Mucosa of gallbladder (tissue), 1 donor: ENCODE measurements at places on chromosomes 12 and 14. TPM values are rescaled to one million over a fixed set of nuclear protein-coding genes. Genes with fewer than 3 reads are reported as not detected.

DNA sequence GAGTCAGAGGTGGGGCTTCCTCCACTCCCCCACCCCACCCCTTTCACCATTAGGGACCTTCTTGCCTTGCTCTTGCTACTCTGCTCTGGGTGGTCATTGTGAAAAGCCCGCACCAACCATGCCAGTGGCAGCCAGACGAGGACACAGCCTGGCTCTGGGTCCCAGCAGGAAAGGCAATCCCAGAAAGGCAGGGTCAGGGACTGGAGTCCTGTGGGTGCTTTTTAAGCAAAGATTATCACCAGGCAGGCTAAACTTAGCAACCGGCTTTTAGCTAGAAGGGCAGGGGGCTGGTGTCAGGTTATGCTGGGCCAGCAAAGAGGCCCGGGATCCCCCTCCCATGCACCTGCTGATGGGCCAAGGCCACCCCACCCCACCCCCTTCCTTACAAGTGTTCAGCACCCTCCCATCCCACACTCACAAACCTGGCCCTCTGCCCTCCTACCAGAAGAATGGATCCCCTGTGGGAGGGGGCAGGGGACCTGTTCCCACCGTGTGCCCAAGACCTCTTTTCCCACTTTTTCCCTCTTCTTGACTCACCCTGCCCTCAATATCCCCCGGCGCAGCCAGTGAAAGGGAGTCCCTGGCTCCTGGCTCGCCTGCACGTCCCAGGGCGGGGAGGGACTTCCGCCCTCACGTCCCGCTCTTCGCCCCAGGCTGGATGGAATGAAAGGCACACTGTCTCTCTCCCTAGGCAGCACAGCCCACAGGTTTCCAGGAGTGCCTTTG is 1.2 kb upstream of the GAPDH start:
- DNase-seq = peak; percentile 65

Gene RPL10L
- total RNA-seq = not detected

DNA sequence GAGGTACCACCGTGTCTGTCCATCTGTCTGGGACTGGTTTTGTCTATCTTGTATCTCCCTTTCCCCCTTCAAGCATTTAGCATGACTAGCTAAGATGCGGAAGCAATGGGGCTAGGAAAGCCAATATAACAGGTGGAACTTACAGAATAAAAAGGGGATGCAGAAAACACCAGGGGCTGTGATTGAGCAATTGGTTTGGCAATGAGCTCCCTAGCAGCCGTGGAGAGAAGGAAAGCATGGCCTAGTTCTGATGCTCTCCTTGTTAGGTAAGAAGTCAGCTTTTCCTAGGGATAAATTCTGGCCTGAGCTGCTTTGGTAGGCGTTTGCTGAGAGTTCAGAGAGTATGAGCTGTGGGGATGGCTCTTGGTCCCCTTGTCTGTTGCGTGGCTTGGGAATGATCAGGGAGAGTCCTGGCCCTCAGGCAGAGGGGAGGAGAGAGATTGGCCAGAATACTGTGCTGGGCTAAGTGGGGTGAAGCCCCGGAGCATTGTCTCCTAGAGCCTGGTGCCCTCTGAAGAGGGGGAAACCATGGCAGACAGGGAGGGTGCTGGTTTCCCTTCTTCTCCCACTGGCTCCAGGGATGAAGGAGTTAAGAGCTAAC is 7.1 kb downstream of the SETD1B start:
- DNase-seq = no peak

GRCh38 chr12:92561543-92561899 is 141.3 kb upstream of the PLEKHG7 start:
- peak; percentile 84 for DNase-seq

DNA sequence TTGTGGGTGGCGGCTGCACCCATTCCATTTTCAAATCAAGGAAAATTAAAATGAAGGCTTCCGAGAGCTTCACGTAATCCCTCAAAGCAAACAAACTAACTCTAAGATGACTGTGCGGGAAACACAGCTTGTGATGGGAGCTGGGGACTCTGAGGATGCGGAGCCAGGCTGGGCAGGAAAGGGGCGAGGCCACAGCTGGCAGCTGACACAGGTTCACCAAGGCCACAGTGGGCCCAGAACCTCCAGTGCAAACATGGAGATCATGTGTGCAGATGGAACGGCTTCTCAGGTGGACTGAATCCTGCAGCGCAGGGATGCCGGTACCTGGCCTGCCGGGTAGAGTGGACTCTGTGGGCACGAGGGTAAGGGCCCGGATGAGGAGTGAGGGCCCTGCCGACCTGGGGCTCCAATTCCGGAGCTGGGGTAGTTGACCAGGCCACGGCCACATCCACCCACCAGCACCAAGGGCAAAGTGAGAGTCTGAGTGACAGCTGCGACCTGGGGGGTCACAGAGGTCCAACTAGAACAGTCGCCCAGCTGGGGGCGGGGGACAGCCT is 19.2 kb upstream of the BTBD6 start:
- DNase-seq = no peak

DNA sequence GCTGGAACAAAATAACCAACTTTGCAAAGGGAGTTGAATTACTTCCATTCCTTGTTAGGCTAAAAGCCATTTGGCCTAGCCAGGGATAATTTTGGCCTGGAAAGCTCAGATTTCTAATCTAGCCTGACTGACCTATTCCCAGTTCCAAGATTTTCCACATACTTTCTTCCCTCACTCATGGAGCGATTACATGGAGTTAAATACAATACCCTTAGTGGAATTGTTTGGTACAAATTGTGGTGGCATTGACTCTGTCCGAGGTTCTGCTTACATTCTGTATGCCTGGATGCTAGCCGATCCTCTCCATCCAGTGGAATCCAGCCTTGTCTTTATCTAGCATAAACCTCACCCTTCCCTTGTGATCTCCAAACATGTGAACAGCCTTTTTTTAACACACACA is 965.1 kb downstream of the DIO2 start:
- DNase-seq = no peak

Gene BEST3
- 0.46 TPM for total RNA-seq

GRCh38 chr14:97390096-97390724 is 593.0 kb downstream of the VRK1 start:
- DNase-seq = no peak

DNA sequence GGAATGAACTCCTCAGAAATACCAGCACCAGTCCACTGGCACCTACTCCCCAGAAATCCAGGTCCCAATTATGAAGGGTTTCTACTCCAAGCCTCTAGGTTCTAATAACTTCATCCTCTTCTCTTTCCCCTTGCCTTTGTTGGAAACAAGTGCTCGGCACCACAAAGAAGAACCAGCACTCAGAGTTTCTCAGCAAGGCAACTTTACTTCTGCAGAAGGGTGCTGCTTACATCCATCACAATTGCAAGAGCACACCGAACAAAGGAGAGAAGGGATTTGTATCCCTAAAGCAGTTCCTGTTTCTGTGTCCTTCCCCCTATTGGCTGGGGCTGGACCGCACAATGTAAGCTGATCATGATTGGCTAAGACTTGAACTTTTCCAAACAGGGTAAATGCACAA is 74.2 kb upstream of the GNG2 start:
- DNase-seq = no peak

DNA sequence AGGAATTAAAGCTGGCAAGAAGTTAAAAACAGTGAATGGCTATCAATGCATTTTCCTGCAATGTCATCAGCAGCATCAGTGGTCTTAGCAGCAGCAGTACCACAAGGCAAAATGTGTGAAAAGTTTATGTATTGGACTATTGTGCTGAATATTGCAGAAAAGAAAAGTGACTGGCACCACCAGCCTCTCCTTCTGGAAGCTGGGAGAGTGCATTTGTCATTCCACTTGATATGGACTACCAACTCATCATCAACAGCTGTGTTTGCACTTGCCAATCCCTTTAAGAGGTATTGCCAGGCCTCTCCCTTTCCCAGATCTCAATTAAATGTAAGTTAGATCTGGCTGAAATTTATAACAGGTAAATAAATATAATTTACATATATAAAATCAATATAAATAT is 151.0 kb upstream of the GZMB start:
- no peak for DNase-seq

DNA sequence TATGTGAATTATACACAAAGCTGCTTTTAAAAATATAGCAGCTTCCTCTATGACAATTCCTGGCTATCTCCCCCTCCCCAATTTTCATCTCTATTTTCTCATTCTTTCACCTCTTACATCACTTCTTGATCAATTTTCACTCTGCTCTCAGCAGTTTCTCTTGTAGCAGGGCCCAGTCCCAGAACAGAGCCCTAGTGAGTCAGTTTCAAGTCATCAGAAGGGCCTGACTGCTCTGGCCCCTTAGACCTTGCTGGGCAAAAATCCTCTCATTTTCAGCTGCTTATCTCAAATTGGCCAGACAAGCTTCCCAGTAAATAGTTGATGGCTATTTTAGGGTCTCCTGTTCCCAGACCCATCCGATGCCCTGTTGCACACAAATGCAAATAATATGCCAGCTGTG is 101.4 kb downstream of the TTC7B start:
- no peak for DNase-seq

GRCh38 chr12:15708396-15709076 is 80.7 kb downstream of the EPS8 start:
- no peak for DNase-seq

Gene FOXN4
- total RNA-seq = not detected

Gene TMEM119
- 10.6 TPM for total RNA-seq

DNA sequence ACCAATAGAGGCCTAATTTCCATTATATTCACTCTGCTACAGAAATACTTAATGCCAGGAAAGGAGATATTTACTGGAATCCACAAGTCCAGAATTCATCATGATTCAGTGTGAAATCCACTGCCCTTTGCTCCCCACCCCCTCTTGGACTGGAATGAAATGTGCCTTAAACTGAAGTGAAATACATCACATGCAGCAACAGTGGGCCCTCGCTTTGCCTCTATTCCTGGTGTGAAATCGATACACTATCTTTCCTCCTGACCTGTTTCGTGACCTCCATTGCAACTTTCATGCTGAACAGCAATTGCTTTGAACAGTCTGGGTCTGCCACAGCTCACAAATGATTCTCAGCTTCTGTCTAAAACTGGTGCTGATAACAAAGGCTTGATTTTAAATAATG is 100.6 kb downstream of the NPAS3 start:
- DNase-seq = no peak

Gene STAC3
- 3.6 TPM for total RNA-seq

GRCh38 chr14:82731526-82731925 is 1197.9 kb upstream of the SEL1L start:
- no peak for DNase-seq

DNA sequence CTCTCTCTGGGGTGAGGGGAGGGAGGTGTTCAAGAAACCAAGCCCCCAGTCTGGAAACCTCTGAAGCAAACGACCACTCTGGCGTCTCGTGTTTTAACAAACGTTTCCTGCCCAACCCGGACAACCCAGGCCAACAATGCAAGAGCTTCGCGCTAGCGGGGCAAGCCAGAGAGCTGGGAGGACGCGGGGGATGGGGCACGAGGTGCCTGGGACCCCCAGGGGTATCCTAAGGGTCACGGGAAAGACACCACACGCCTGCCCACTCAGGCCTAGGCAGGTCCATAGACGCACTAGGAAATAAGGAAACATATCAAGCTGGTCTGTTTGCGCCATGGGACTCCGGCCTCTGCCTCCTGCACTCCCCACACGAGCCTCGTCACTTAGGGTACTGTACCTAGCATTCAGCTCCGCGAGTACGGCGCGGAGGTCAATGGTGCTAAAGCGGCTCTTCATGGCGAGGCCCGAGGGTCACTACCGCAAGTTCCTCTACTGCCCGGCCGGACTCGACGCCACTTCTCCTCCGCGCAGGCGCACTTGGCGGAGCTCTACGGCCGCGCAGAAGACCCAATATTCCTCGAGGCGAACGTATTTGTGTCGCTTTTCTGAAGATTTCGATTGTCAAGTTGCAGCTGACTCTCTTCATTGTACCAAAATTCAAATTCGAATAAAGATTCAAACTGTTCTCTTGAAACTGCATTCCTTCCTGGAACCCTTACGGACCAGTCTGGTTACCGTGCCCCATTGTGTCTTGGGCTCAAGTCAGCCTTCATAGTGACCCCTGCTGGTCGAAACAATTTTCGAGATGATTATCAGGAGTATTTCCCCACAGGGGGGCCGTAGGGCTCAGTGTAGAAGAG is at the start of gene NEMF:
Gene NEMF (minus strand): TSS at position 488 of the 857 bp plus-strand sequence. CDS start 35 bp downstream, at position 453.
- peak; percentile 90 for DNase-seq

Gene NTS
- total RNA-seq = 0.17 TPM

Gene TAS2R31
- 3.1 TPM for total RNA-seq

GRCh38 chr14:35404449-35405303 is at the start of gene NFKBIA:
Gene NFKBIA, minus strand, starts transcription at chr14:35404749. Its CDS starts 105 bp downstream, at chr14:35404644.
- peak; percentile 91 for DNase-seq

Gene DBX2
- not detected for total RNA-seq

- no peak for DNase-seq
Observed at GRCh38 chr12:118213452-118213851, 77.5 kb downstream of the PEBP1 start.

DNA sequence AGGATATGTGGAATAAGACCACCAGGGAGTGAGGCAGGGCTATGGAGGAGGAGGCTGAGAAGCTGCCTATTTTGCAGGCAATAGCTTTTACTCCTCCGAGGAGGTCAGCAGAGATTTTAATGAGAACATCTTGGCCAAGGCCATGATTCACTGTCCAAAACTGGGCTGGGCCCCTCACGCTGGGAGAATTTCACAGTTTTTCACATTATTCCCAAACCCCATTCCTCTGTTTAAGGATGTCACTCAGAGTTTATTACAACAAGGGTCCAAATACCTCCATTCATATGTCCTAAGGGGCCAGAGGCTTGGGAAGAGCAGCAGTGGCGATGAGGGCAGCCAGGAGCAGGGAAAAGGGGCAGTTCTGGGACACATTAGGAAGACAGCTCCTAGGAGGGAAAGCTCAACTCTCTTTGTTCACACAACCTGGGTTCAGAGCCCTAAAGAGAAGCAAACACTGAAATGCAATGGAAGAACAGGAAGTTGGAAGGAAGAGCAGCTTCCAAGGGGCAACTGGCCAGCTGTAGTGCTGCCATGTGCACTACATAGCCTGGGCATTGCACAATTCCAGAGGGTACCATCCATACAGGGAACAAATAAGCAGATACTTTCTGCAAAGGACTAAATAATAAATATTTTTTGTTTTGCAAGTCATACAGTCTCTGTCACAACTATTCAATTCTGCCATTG is 283.2 kb downstream of the NUAK1 start:
- DNase-seq = no peak

- DNase-seq = no peak
Observed at GRCh38 chr12:27672051-27672450, 24.2 kb upstream of the REP15 start.

Gene HHIPL1
- total RNA-seq = 5.3 TPM
